ENCODE measurements at places on chromosomes 2 and 18.

- no peak for DNase-seq
These were observed 9.6 kb downstream of the EMX1 start for GRCh38 chr2:72926811-72927465.

DNA sequence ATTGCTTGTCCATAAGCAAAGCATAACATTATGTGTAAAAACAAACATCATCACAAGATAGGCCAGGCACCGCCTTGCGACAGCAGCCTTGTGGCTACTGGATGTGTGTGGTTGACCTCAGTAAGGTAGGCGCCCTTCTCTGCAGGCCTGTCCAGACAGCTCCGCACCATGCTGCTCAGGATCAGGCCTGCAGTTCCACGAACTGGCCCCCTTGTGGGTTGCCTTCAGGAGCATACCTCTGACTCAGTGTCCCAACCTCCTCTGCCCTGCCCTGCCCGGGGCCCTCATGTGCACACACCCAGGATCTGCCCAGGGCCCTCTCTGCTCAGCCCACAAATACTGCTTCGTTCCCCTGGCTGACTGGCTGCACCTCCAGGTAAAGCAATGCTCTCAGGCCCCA is 16.1 kb upstream of the ZNF236 start:
- DNase-seq, result no peak

GRCh38 chr2:231692847-231693246 is 15.5 kb upstream of the PTMA start:
- no peak for DNase-seq

- DNase-seq, result no peak
These were observed 455.7 kb downstream of the ARHGAP15 start for GRCh38 chr2:143584936-143585335.

GRCh38 chr2:162073888-162074631 is at the start of gene DPP4:
Gene DPP4 (minus strand): TSS chr2:162074215. CDS start chr2:162073981, 234 bp downstream.
- no peak for DNase-seq
